ENCODE measurements at places on chromosomes 13 and 19.

GRCh38 chr19:19169236-19170052, 619 bp downstream of the MEF2B start:
- no peak for DNase-seq

DNA sequence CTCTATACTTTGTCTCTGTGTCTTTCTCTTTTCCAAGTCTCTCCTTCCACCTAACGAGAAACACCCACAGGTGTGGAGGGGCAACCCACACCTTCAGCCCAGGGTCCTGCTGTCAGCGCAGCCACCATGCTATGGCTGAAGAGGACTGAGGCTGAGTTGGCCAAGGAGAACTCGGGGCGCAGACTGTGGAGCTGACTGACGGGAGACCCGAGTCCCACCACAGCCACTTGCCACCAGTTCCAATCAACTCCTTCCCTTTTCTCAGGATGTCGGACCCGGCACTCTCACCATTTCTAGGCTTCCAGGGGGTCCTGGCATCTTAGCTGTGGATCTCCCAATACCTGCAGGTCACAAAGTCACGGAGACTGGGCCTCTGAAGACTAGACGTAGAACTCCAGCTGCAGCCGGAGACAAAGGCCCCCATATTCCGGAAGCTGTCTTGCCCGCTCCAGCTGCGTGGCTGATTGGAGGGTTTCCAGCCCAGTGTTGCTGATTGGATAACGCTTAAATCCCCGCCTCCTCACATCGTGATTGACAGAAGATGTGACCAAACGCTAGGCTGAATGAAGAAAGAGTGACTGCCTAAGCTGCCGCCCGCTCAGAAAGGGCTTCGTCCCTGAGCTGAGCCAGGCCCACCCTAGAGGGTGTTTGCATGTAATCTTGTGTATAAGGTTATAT, 63.6 kb downstream of the ZNF429 start:
- DNase-seq = peak; percentile 46

GRCh38 chr19:45168767-45169351, 8.1 kb upstream of the NKPD1 start:
- no peak for DNase-seq

GRCh38 chr19:28019371-28019770, 1193.6 kb downstream of the UQCRFS1 start:
- no peak for DNase-seq

DNA sequence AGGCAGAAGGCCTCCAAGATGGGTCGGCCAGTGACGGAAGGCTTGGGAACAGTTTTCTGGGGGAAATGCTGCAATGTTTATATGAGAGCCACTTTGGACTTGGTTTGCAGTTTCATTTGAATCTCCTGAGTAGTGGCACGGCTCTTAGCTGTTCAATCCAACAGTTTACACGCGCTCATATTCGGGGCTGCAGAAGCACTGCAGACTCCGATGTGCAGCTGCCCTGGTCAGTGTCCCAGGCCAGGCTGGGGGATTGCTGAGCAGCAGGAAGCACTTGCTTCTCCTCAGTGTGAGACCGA, 31.7 kb downstream of the CEBPG start:
- no peak for DNase-seq

DNA sequence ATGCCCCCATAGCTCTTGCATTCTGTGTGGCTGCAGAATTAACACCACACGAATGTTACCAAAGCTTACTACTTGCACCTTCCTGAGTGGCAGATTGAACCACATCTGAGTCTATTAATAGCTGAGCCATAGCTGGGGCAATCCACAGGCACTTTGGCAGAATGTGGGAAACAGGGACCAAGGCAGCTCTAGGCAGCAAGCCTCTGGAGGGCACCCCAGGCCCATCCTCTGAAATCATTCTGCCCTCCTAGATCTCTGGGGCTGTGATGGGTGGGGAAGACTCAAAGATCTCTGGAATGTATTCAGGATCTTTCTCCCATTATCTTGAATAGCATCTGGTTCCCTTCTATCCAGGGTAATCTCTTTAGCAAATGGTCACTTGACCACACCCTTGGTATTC, 139.3 kb downstream of the TNFRSF19 start:
- no peak for DNase-seq

DNA sequence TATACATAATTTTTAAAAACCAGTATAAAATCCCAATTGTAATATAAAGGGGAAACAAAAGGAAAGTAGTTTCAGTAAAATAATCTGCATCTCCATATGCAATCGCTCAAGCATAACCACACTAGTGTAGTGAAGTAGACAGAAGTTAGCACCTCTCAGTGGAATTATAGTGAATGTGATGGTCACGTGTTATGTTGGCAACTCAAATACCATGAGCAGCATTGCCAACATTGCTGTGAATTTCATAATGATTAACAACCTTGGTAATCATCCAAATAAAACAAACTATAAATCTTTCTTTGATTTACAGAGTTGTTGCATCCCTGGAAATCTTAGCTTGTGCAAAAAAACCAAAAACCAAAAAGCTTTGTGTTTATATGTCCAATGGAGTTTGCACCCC, 77.3 kb upstream of the SIAH3 start:
- no peak for DNase-seq

- no peak for DNase-seq
Measured at GRCh38 chr13:99527301-99527700, 26.0 kb downstream of the TM9SF2 start.

DNA sequence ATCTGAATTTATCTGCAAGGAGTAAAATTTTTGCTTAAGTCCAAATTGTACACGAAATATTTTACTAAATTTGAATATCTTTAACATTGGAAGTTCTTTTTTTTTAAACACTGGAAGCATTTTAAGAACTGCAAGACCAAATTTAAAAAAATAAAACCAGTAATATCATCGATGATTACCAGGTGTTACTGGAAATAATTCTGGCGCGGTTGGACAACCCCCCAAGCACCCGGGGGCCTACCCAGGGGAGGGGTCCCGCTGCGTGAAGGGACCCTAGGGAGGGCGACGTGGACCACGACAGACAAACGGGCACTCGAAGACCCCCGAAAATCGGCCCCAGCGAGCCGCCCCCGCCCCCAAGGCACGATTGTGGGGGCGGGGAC, 12.6 kb upstream of the JSRP1 start:
- DNase-seq = no peak

- DNase-seq = no peak
Measured at GRCh38 chr19:30752876-30753275, 380.7 kb downstream of the ZNF536 start.

GRCh38 chr19:18214779-18215433, 11.1 kb upstream of the RAB3A start:
- DNase-seq = no peak

DNA sequence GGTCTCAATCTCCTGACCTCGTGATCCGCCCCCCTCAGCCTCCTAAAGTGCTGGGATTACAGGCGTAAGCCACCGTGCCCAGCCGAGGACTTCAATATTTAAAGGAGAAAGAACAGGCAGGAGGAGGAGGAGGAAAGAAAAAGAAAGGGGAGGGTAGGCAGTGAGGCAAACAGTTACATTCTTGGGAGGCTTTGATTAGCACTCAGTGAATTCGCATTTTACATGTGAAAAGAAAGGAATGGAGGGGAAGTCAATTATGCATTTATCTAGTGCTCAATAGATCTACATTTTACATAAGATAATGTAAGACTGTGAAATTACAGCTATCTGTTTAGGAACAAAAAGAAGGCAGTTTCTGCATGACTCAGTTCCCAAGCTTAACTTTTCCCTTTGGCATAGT, 30.9 kb upstream of the CXCL17 start:
- DNase-seq = no peak

GRCh38 chr19:35116072-35116801, 614 bp downstream of the FXYD3 start:
- no peak for DNase-seq

- no peak for DNase-seq
Measured at GRCh38 chr19:10518444-10519361, 1.5 kb upstream of the S1PR5 start.

DNA sequence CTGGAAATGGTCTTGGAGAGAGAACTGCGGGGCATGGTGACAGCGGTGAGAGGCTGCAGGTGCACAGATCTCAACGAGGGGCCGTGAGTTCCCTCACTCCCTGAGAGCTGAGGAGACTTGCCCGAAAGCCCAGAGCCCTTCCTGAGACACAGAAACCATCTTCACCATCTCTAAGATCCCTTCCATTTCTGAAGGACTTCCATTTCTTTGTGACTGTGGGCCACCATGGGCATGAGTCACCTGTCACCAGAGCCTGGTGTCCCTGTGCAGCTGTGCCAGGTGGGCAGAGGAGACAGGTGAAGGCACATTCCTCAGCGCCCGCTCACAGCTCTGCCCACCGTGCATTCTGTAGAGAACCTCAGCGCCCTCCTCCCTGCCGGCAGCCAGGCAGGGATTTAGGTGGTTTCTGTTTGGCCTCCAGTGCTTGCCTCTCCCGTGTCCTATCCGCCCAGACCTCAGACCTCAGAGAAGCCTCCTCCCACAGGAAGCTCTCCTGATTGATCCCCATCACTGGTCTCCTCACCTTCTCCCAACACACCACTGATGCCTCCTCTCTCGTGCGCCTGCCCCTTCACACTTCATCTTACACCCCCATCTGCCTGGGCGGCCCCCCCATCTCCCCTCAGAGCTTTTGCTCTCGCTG, 24.2 kb downstream of the SH3GL1 start:
- DNase-seq = no peak

DNA sequence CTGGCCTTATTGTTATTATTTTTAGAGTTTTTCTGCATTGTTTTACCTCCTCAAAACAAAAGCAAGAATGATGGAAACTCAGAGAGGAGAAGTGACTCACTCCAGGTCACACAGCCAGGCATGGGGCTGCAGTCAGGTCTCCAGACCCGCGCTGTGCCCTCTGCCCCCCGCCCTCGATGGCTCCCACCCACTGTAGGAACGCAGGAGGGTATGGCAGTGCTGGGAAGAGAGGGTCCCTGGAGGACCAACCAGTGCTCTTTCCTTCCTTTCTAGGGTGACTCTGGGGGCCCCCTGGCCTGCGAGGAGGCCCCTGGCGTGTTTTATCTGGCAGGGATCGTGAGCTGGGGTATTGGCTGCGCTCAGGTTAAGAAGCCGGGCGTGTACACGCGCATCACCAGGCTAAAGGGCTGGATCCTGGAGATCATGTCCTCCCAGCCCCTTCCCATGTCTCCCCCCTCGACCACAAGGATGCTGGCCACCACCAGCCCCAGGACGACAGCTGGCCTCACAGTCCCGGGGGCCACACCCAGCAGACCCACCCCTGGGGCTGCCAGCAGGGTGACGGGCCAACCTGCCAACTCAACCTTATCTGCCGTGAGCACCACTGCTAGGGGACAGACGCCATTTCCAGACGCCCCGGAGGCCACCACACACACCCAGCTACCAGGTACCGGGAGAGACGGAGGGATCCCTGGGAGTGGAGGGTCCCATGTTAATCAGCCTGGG, 5.6 kb downstream of the TIMM13 start:
- DNase-seq = no peak

DNA sequence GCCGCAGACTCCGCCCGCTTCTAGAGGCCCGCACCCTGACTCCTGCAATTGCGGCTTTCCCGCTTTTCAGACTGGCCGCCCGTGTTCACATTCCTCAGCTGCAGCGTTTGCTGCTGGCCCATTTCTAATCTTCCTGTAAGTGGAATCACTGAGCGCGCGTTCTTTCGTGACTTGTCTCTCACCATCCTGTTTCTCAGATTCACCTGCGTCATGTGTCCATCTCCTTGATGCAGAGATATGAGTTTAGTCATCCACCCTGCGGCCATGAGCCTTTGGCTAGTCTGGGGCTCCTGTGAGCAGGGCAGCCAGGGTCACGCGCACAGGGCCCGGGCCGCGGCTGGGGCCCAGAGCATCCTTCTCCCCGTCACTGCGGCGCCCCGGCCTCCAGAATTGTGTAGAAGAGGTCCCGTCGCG, 110.0 kb downstream of the CRYL1 start:
- no peak for DNase-seq

DNA sequence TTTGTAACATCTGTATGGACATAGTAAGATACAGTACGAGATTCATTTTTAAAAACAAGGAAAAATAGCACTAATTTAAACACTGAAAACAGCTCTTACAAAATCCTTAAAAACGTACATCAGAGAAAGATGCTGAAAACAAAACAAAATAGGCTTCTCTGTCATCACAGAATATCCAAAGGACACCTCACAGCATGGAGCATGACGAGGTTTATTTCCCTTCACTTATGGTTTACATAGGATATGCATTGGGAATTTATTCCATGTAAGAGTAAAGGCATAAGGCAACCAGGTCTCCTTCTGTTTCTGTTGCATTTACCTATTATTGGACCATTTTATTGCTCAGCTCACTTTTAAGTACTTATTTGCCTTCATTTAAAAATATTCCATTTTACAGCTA, 3.0 kb downstream of the KCTD12 start:
- DNase-seq = no peak

GRCh38 chr13:61728471-61728870, 312.8 kb upstream of the PCDH20 start:
- DNase-seq = no peak

DNA sequence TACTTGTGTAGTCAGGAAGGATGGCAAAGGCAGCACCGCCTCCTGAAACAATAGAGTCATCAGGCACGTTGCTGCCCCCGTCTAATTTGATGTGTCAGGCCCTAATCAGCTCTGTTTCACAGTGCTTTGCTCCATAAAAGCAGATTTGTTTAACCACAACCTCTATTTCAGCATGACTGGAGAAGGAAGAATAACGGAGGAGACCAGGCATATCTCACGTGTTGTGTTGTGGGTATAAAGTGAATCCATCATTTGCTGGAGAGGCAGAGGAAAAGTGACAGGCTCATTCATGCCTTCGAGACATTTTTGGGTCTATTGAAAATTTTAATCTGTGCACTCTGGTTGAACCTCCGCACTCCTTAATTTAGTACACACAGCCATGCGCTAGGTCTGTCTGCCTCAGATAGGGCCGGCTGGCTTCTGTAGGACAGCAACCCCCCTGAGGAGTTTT, 940.4 kb upstream of the SLC10A2 start:
- DNase-seq = no peak

DNA sequence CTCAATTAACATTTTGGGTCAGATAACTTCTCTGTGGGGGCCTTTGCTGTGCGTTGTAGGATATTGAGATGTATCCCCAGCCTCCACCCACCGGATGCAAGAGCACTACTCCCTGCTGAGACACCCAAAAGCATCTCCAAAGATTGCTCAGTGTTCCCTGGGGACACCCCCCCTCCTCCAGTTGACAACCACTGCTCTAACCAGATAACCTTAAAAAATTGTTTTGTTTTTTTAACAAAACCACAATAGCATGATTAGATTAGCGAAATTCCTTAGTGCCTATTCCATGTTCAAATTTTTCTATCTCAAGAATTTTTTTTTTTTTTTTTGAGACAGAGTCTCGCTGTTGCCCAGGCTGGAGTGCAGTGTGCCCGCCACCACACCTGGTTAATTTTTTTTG, 2.6 kb upstream of the EPN1 start:
- no peak for DNase-seq

DNA sequence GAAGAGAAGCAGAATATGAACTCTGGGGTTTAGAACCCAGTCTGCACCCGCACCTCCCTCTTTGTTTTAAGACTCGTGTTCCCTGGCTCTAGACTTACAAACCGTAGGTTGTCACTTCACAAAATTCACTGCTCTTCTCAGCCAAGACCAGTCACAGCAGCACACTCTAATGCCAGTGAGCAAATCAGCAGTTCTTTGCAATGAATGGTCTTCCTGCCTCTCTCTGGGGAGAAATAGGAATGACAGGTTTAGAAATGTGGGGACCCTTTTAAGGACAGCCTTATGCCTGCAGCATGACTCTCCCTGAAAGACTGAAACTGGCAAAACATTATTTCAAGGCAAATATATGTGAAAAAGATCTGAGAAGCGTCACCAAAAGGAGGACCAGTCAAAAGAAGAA, 156.9 kb downstream of the KCTD15 start:
- no peak for DNase-seq

- no peak for DNase-seq
Measured at GRCh38 chr19:48806518-48806817, 4.4 kb downstream of the BCAT2 start.
